ENCODE measurements at places on chromosomes 3 and 15.
A peak's percentile ranks its signal among the peaks of the same experiment; 100 is the strongest.

DNA sequence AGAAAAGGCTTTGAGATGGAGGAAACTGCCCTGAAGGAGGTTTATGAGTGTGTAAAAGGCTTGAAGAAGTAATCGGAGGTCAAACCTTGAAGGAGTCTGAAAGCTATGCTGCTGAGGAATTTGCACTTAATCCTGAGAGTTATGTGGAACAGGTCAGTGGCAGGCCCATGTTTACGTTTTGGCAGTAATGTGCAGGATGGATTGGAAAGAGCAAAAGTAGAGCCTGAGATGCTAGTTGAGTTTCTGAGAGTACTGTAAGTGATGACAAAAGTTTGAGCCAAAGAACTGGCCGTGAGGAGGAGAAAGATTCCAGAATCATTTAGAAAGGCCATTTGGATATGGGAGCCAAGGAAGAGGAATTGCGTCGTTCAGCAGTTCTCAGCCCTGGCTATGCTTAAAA, 3.2 kb upstream of the GASK1A start:
- DNase-seq, result no peak

GRCh38 chr15:77030928-77031375, 36.0 kb downstream of the PSTPIP1 start:
- no peak for DNase-seq

DNA sequence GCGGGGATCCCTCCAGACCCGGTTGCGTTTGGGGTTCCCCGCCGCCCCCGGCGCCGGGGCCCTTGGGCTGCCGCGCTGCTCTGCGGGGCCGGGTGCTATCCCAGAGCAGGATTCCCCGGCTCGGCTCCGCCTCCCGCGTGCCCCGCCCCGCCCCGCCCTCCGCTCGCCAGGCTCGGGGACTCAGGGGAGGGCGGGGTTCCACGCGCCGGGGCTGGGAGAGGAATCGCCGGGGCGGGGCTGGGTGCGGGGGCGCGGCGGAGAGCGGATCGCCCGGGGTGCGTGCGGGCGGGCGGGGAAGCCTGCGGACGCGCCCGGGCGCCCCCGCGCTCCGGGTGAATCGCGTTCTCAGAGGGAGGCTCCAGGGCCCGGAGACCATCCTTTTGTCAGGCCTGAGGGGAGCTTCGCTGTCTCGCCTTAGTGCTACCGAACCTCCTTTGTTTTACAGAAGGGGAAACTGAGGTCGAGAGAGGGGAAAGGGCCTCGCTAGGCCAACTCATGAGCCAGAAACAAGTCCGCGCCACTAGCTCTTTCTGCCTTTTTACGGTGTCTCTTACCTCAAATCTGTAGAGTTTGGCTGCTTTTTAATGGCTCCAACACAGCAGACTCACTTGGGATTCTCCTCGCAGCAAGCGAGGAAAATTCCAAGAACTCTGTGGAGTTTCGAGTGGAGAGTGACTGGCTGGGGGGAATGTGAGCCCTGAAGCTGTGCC, at the start of gene TMEM158:
Gene TMEM158, minus strand, starts transcription at position 82 of the 710 bp plus-strand sequence. CDS start 260 bp downstream, outside the sequence.
- DNase-seq, result peak; percentile 84

GRCh38 chr3:11422291-11422690, 150.1 kb downstream of the ATG7 start:
- DNase-seq, result no peak

DNA sequence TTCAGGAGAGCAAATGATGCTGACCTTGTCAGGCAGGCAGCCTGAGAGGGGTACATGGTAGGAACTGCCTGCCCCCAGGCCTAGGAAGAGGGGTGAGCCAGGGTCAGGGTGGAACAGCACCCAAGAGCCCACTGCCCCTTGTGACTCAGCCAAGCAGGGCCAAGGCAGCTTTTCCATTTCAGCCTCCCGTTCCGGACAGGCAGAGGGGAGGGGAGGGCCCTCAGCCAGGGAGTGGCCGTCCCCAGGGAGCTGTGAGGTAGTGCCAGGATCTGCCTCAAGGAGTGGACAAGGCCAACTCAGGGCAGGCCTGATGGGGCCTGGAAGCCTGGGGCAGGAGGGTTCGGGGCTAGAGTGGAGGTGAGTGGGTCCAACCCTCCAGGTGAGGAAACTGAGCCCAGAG, 5.1 kb upstream of the ANKRD63 start:
- no peak for DNase-seq

GRCh38 chr15:58536414-58536813, 104.6 kb downstream of the LIPC start:
- no peak for DNase-seq

GRCh38 chr3:194952841-194953241, 267.2 kb downstream of the FAM43A start:
- peak; percentile 13 for DNase-seq

- DNase-seq, result no peak
Observed at GRCh38 chr3:64038253-64038767, 15.0 kb upstream of the PSMD6 start.

Measured in GM23338 (cell line).